ENCODE measurements at places on chromosomes 4 and X.

DNA sequence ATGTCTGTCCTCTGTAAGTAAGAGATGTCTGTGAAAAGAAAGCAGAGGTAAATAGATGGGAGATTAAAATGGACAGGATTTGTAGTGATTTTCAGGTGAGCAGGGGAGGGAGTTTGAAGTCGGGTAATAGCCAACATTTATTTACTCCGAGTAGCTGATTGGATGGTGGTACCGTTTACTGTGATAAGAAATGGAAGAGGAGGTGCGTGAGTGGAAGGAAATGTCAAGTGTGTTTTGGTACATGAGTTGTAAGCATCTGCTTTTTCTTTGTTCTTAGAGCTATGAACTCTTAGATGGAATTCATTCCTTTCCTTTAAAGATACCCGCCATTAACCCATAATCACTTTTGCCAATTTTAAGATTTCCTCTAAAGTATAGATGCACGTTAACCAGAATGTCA, 45.5 kb downstream of the SGMS2 start:
- DNase-seq = no peak

DNA sequence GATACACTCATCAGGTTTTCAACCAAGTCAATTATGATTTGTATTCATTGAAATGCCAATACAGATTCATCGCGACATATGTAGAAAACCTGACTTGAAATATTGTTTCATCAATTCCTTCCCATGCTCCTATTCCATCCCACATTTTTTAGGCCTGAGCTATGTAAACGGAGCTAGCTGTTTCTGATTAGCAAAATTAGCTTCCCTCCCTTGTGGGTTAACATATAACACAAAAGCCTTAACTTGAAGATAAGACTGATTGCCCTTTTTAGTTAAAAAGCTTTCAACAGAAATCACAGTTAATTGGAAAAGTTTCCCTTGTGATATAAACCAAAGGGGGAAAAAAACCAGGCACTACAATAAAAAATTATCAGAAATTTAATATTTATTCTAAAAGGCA, 32.8 kb upstream of the DCLK2 start:
- no peak for DNase-seq

GRCh38 chrX:47232803-47233332, at the start of gene USP11:
TSS of gene USP11 (plus strand) at chrX:47233009. CDS start at chrX:47233044, 35 bp downstream.
- no peak for DNase-seq

- no peak for DNase-seq
These were observed 15.1 kb downstream of the RAI2 start for GRCh38 chrX:17846045-17846444.

- no peak for DNase-seq
These were observed 2.0 kb upstream of the DDX3X start for GRCh38 chrX:41332005-41332404.

DNA sequence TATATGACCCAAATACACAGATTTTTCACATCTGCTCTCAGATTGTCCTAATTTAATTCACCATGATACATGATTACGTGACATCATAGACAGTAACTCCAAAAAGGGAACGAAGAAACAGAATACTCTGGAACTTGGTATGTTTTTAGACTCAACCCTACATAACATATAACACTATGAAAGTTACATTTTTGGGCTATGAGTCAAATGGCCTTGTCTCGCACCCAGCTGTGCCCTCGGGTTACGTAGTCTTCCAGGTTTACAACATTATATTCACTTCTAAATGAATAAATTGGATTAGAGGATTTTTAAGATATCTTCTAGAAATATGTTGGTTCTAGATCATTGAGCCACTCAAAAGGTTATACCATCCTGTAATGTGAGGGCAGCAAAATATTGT, 2089.6 kb upstream of the TENM3 start:
- DNase-seq = no peak
